ENCODE measurements at places on chromosomes 16 and 17.

GRCh38 chr16:70520612-70521297 lies 2.6 kb downstream of the COG4 start:
- DNase-seq: no peak

DNA sequence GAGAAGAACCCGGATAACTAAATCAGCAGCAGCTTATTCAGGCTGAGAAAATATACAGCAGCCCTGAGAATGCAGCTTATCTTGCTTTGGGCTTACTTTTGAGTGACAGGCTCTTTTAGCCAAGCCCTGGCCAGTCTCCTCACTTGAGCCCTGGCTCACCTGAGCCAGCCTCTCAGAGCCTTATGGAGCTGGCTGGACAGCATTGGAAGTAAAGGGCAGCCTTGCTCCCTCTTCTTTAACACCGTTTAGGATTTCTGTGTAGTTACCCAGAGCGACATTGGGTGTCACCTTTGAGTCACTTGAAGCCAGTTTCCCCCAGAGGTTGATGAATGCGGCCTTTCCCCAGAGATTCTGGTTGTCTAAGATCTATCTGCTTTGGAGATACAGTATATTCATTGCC lies 7.7 kb upstream of the NPIPB2 start:
- no peak for DNase-seq

DNA sequence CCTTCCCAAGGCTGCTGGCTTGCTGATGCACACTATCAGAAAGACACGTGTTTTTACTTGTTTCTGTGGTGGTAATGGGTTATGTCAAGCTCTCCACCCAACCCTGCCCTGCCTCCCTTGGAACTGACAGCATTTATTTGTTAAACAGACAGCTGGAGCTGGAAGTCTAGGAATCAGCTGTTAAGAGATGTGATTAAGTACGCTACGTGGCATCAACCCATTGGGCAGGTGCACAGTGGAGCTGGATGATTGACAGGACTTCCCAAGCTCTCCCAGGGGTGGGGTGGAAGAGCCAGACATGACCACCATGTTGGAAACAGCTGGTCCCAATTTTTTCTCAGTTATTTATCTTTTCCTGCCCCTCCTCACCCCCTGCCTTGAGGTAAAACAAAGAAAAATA lies 49.4 kb downstream of the ADAMTS18 start:
- no peak for DNase-seq

DNA sequence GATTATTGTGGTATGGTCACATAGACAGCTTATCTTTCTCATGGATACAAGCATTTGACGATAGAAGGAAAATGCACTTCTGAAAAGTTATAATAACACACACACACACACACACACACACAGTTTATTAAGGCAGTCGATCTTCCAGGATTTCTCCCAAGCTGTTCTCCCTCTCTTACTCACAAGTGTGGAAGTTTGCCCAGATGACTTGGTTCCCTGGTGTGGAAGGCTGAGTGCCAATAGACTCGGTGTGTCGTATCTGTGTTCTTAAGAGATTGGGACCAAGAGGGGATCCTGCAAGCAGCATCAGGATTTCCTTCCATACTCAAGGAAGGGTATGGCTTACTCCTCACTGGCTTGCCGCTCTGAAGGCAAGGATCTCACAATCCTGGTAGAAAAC lies 279.6 kb downstream of the HS3ST3B1 start:
- no peak for DNase-seq

DNA sequence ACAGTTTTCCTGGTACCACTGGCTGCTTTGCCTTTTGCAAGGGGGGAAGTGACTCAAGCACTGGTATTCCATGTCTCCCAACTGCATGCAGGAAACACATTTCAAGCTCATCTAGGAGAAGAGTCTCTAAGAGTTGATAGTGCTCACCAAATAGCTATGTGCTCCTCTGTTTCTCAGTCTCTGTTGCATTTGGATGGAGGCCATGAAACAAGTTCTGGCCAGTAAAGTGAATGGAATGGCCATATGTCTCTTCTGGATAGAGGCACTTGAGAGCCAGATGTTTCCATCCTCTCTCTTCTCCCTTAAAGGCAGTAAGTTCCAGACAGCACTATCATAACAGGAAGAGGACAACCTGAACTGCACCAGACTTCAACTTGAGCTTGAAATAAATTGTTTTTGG lies 60.6 kb downstream of the C16orf82 start:
- no peak for DNase-seq

DNA sequence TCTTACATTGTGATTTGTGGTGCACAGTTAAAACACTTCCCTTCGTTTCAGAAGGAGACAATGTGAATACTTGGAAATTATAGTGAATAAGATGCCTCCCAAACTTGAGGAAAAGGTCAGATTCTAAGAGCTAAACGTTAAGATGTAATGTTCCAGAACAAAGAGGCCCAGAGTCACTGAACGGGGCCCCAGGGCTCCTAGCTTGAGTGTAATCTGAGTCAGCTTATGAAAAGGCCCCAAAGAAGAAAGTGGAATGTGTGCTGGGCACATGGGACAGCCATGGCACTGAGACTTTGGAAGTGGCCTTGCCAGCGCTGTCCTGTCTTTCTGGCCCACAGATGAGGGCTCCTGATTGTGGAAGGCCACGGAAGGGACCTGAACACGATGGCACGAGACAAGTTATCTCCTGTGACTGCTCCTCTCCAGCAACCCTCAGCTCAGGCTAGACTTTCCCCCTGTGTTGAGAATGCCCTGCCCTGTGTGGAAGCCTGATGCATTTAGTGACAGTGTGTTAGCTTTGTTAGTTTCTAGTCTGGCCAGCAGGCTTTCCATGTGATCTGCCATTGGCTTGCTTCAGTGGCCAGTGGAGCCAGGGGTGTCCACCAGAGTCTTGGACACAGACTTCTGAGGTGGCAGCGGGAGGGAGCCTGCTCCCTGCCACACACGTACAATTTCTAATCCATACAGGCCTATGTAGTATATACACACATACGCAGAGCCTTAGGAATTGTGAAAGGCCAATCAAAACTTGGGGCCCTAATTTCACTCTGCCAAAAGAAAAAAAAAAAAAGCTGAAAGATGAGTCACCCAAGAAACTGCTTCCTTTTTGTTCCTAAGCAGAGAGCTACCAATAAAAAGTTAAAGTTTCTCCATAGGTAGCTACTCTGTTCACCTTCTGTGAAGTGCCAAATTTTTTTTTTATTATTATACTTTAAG lies 13.1 kb downstream of the SPATA33 start:
- no peak for DNase-seq

DNA sequence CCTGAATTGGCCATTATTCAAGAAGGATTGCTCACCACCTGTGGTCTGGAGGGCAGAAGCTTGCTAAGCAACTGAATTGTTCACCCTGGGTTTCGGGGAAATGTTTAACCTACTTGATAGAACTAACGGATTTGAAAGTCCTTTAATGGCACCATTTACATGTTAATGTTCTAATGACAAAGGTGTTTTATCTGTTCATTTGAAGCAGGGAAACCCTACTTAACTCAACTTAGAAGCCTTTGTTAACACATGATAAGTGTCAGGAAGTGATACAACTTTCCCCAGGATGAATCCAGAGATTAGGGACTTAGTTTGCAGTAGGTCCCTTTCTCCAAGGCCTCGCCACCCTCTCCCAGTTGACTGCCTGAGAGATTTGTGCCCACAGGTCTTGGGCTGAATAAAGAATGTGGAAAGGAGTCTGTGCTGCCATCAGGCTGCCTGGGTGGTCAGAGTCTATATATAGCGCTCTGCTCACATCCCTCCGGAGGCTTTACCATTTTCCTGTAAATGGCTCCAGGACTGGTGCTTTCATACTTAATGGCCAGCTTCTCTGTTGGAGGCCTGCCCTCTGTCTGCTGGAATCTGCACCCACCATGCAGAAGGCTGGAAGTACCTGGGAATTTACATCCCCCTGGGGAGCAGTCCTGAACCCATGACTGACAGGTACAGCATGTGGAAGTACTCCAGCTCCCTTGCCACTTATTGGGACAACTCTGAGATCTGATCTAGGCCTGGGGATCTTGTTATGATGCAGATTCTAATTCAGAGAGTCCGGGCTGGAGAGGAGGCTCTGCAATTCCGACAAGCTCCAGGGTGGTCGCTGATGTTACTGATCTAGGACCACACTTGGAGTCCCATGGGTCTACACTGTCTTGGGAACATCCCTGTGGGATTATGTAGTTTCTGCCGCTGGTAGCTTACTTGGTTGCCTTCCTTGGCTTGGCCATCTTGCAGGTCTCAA lies 99.9 kb downstream of the ASIC2 start:
- no peak for DNase-seq

GRCh38 chr16:77596261-77596660 lies 126.1 kb upstream of the NUDT7 start:
- DNase-seq: no peak

DNA sequence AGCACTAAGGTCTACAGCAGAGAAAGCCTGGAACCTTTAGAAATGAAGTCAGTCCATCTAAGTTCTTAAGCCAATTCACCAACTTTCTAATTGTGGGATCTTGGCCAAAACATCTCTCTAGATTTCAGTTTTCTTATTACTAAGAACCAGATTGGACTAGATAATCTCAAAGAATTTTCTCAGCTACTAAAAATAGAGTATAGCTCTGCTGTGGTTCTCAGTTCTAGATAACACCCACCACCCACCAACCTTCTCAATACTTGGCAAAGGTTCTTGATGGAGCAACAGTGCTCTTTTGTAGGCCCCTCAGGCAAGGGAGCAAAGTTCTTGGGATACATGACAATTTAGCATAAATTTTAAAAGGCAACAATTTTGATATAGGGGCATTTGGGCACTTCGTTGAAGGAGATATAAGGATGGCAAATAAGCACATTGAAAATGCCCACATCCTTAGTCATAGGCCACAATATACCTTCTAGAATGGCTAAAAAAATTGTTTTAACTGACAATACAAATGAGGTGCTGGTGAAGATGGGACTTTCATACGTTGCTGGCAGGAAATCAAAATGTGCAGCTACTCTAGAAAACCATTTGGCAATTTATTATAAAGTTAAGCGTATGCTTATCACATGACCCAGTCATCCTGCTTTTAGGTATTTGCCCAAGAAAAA lies 74.4 kb upstream of the TMEM132E start:
- no peak for DNase-seq

DNA sequence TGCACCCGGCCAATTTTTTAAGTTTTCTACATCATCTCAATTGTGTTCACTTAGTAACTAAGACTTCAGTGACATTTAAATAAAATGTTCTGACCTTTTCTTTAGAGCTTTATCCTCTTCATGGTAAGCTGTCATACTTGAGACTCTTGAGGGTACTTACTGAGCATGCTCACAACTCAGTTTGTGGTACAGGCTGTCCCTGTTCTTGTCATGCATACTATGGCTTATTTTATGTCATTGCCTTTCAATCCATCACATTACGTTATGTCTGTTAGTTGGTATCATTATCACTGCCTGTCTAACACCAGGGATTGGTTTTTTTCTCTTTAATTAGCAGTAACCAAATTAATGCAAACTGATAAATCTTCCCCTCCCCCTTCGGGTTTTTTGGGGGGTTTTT lies 41.9 kb upstream of the RHBDL3 start:
- DNase-seq: no peak

DNA sequence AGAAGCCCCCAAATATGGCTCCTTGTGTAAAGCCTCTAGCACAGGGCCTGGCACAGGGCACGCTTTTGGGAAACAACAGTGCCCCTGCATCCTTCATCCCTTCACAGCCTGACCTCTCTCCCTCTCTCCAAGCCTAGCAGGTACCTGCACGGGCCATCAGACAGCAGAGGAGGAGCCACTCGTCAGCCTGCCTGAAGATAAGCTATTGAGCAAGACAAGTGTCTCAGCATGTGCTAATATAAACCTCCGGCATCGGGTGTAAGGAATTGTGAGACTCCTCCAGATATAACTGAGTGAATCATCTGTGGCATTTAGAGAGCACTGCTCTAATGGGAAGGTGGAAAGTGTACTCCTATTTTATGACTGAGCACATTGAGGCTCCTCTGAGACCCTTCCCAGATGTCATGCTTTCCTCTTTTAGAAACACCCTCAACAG lies 38.3 kb downstream of the TBX4 start:
- DNase-seq: no peak

- DNase-seq: no peak
Measured at GRCh38 chr17:77882040-77882439, 76.5 kb upstream of the TNRC6C start.

DNA sequence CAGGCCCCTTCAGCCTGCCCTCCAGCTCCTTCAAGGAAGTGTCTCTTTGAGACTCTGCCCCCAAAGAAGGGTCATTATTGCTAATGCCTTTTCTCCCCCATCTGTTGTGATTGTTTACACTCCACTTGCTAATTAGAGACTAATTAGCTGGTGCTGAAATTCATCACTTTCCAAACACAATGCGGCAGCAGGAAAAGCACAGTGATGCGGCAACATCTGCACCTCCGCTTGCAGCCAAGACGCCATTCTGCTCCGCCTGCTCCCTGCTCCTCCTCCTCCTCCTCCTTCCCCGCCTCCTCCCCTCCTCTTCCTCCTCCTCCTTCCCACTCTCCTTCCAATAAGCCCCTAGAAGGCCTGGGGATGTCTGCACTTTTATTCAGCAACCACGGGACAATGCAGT lies 110.5 kb downstream of the SDK2 start:
- no peak for DNase-seq

GRCh38 chr17:18160128-18160856 lies 23.3 kb upstream of the ALKBH5 start:
- DNase-seq: no peak

DNA sequence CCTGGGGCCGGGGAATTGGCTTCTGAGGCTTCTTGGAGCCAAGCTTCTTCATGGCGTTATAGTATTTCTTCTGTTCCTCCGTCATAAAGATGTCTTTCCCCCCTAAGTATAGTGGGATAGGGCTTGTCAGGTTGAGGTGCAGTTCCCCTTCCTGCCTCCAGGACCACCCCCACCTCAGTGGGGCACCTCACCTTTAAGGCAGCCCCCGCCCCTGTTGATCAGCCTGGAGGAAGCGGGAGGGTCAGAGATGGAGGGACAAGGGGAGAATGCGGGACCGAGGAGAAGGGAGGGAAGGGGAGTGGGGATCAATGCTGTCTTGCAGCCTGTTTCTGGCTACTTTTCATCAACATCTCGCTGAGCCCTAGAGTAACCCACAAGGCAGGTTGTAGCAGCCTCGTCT lies 11.6 kb upstream of the CD79B start:
- no peak for DNase-seq
